Smooth muscle cell of trachea (primary cell): ENCODE measurements at places on chromosomes 16 and 17. TPM values are rescaled to one million over a fixed set of nuclear protein-coding genes. Genes with fewer than 3 reads are reported as not detected.

ALDH3A1 gene
- 1.3 and 1.6 TPM in 2 replicates for total RNA-seq

CD300A gene
- total RNA-seq: 0.50 TPM in 1 of 2 replicates, not detected in the other

TBC1D3C gene
- not detected in 2 replicates for total RNA-seq

IRF8 gene
- not detected in 2 replicates for total RNA-seq

GNG13 gene
- not detected in 2 replicates for total RNA-seq

CA5A gene
- not detected in 2 replicates for total RNA-seq

PYDC1 gene
- total RNA-seq: not detected in 2 replicates

STH gene
- not detected in 2 replicates for total RNA-seq

ARL5C gene
- not detected in 2 replicates for total RNA-seq

DNAI2 gene
- not detected in 2 replicates for total RNA-seq

KPNA2 gene
- total RNA-seq: 52.4 and 142 TPM in 2 replicates

CES1 gene
- total RNA-seq: 6.5 and 20.3 TPM in 2 replicates

SLC43A2 gene
- 4.5 and 14.9 TPM in 2 replicates for total RNA-seq

PRR35 gene
- not detected in 2 replicates for total RNA-seq

RNF157 gene
- total RNA-seq: 1.7 and 5.1 TPM in 2 replicates

FBXO39 gene
- 0.15 TPM in 1 of 2 replicates, not detected in the other for total RNA-seq

CLCN7 gene
- total RNA-seq: 71.4 and 169 TPM in 2 replicates

NPIPA3 gene
- total RNA-seq: 0.33 and 1.2 TPM in 2 replicates

CD300LB gene
- under 0.01 TPM in 1 of 2 replicates, not detected in the other for total RNA-seq

OSBPL7 gene
- total RNA-seq: 7.6 and 13.2 TPM in 2 replicates

ACAP1 gene
- 0.58 and 0.99 TPM in 2 replicates for total RNA-seq

WNK4 gene
- total RNA-seq: 0.29 and 0.33 TPM in 2 replicates

TM4SF5 gene
- not detected in 2 replicates for total RNA-seq
